ENCODE measurements at places on chromosomes 12 and 14. TPM values are rescaled to one million over a fixed set of nuclear protein-coding genes. Genes with fewer than 3 reads are reported as not detected.

Gene KRT75
- polyA plus RNA-seq, result not detected

Gene NGB
- polyA plus RNA-seq, result not detected

Gene LALBA
- not detected for polyA plus RNA-seq

Gene AQP6
- not detected for polyA plus RNA-seq

Gene DNAI7
- polyA plus RNA-seq, result 0.11 TPM

Gene KRT77
- not detected for polyA plus RNA-seq

Gene GPR162
- 7.6 TPM for polyA plus RNA-seq

Gene WSCD2
- not detected for polyA plus RNA-seq

Gene CFAP251
- polyA plus RNA-seq, result 16.0 TPM

Gene DRAM1
- polyA plus RNA-seq, result 57.5 TPM

Gene GPR135
- 2.4 TPM for polyA plus RNA-seq

Gene INTS13
- 21.3 TPM for polyA plus RNA-seq

Gene CCDC198
- polyA plus RNA-seq, result not detected

Gene IGF1
- 0.10 TPM for polyA plus RNA-seq

Gene SUOX
- polyA plus RNA-seq, result 21.0 TPM

Gene DAO
- polyA plus RNA-seq, result not detected

Gene SOAT2
- not detected for polyA plus RNA-seq

Gene DAD1
- polyA plus RNA-seq, result 420 TPM

Gene IAPP
- not detected for polyA plus RNA-seq

Gene TAS2R9
- polyA plus RNA-seq, result not detected

Gene CCDC175
- polyA plus RNA-seq, result not detected

Gene VIPAS39
- 42.2 TPM for polyA plus RNA-seq

Gene NTS
- polyA plus RNA-seq, result not detected

Gene B4GALNT1
- 1.8 TPM for polyA plus RNA-seq

Gene CISTR
- polyA plus RNA-seq, result not detected

Gene RPL10L
- polyA plus RNA-seq, result not detected

All from AG04450 (cell line).